ENCODE measurements at places on chromosomes 4 and X. TPM values are rescaled to one million over a fixed set of nuclear protein-coding genes. Genes with fewer than 3 reads are reported as not detected.

GRCh38 chr4:12770351-12770750 is 713.8 kb downstream of the RAB28 start:
- no peak for DNase-seq

DNA sequence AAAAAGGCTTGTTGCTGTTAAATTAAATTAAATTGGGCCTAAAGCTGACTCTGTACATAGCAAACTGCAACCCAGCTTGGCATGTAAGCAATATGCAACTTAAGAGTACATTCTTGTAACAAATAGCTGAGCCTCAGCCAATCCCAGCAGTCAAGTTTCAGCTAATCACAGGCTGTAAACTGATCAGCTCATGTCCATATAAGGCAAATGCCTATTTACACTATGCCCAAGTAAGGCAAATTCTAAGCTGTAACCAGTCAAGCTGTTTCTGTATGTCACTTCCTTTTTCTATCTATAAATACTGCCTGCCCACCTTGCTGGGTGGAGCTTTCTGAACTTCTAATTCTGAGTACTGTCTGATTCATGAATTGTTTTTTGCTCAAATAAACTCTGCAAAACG is 429.1 kb upstream of the FTHL17 start:
- DNase-seq: no peak

Gene UGT2B15
- total RNA-seq: not detected

DNA sequence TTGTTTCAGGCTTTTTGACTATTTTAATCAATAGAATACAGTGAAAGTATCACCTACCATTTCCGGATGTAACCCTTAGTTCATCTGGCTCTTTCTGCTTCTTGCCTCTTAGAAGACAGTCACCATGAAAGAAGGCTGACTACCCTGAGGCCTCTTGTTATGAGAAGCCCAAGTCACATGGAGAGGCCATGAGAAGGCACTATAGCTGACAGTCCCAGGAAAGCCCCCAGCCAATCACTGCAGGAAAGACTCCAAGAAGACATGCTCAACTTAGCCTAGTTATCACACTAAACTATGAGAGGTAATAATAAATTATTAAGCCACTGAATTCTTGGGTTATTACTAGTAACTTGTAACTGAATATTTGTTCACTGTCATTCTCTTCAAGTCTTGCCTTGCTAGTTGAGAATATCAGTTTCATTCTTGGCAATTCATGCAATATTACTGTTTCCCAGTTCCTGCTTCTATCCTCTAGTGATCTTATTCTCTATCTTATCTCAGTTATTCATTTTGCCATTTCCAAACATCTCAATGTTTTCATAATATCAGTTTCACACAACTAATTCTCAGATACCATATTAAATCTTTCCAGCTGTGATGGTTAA is 57.1 kb upstream of the GUCY1A1 start:
- no peak for DNase-seq

DNA sequence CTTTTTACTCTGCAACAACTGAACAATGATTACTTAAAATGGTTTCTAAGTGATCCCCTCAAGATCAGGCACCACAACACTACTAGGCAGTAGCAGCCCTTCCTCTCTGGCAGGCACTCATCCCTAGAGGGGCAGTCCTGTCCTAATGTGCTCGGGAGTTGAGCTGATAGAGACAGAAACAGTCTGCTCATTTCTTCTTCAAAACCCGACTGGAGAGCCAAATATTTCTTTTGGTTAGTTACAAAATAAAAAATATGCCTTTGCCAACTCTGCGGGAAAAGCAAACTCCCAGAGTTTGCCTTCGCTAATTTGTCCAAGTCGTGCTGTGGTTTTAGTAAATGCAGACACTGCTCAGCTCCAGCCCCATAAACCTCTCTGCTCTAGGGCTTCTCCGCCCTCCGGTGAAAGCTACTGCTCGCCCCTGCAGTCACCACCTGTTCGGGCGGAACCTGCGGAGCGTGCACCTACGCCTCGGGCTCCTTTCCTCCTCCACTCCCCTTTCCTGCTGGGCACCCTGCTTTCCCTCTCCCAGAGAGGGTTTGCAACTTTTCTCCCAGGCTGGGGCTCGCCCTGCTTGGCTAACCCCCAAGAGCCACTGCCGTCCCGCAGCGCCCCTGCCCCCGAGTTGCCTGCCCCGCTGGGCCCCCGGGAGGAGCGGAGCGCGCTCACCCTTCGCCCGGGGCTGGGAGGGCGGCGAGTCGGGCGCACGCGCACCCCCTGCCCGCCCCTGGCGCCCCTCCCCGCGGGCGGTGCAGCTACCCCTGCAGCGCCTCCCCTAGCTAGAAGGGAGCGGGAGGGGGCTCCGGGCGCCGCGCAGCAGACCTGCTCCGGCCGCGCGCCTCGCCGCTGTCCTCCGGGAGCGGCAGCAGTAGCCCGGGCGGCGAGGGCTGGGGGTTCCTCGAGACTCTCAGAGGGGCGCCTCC is at the start of gene NPNT:
TSS of gene NPNT (plus strand) at position 812 of the 923 bp plus-strand sequence. CDS start 182 bp downstream, outside the sequence.
- peak; percentile 45 for DNase-seq

- no peak for DNase-seq
Observed at GRCh38 chr4:105343146-105343931, 130.5 kb downstream of the PPA2 start.

GRCh38 chrX:141405853-141406492 is 163.7 kb upstream of the SPANXC start:
- DNase-seq: no peak

DNA sequence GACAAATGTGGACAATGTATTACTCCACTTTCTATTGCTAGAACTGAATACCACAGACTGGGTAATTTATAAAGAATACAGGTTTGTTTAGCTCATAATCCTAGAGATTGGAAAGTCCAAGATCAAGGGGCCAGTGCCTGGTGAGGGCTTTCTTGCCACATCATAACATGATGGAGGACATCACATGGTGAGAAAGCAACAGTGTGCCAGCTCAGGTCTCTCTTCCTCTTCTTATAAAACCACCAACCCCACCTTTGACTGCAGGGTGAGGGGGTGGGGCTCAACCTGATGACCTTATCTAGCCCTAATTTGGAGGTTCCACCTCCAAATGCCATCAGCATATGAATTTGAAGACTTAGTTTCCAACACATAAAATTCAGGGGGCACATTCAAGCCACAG is 105.7 kb upstream of the CXorf66 start:
- DNase-seq: no peak

DNA sequence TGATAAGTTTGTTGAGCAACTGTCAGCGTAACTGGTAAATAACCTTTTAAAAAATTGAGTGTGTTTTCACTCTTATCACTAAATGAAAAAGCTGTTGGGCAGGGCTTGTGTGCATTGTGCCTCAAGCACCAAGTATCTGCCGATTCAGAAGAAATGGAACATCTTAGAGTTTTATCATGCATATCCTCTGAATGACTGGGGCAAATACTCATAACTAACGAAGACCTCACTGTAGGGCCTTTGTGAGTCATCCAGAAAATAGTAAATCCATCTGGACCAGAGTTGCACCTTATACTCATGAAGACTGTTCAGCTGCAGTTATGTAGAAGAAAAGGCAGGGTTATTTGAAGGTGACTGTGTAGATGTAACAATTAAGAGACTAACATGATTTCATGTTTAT is 222.1 kb downstream of the CAMK2D start:
- no peak for DNase-seq

- no peak for DNase-seq
Observed at GRCh38 chr4:1843852-1844251, 12.1 kb downstream of the LETM1 start.

- no peak for DNase-seq
Observed at GRCh38 chrX:20637351-20637750, 370.6 kb upstream of the RPS6KA3 start.

Gene GASK1B
- 7.5 TPM for total RNA-seq

Gene TEX13B
- not detected for total RNA-seq

DNA sequence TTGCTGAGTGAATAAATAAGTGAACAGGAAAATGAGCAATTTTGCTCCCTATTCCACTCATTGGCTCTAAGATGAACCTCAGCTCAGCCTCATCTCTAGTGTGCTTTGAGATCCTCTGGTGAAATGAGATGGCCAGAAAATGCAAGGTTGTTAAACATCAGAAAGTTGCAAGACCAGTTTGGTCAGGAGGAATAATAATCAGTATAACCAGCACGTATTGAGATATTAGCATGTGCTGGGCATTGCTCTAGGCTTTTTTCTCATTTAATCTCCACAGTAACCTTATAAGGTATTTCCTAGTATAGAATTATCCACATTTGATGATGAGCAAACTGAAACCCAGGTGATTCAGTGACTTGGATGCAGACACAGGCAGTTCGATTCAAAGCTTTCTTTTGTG is 110.5 kb upstream of the PAK3 start:
- DNase-seq: no peak

DNA sequence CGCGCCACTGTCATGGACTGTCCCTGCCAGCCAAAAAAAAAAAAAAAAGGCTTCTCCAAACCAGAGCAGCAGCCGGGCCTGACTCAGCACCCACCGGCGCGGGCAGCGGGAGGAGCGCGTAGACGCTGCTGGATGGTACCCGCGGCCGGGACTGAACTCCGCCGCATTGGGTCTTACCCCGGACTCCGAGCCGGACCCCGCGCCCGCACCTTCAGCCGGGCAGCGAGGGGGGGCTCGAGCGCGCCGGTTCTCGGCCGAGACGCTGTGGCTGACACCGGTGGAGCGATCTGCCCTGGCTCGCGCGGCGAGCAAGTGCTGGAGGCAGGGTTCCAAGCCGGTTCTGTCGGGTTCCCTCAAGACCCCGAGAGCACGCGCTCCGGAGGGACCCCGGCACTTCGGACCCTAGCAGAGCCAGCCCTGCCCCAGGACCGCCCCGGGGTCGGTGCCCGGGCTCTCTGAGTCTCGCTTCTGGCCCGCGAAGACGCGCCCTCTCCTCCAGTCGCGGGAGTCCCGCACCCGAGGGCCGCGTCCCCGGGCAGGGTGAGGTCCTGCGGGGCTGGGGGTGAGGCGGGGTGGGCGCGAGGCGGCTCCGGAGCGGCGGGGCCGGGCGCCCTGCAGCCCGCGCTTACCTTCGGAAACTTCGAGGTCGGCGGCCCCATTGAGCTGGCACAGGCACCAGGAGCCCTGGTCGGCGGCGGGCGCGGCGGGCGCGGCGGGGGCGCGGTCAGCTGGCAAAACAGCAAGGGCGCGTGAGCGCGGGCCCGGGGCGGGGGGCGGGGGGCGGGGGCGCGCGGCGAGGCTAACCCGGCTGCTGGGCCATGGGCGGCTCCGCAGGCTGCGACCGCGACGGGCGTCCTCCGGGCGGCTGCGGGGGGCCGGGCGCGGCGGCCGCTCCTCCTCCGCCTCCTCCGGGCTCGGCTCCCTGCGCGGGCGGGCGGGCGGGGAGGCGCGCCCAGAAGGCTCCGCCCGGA is 11.8 kb upstream of the MAN2B2 start:
- DNase-seq: no peak

- DNase-seq: no peak
Observed at GRCh38 chr4:121150486-121150885, 13.6 kb downstream of the TNIP3 start.

DNA sequence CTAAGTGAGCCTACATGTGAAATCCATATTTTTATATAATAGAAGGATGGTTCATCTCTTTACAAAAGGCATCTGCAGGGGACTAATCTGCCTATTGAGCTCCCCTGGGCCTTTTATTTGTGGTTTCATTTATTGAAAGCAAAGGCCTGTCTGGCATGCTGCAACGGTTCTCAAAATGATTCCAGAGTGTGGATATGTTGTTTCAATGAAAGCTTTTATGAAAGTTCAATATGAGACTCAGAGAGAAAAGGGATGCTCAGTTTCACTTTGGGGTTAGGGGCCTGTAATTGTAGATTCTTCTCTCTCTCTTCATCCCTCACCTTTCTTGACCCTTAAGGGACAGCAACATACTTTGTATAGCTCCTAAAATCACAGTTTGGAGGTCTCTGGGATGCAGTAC is 204.2 kb upstream of the CASK start:
- DNase-seq: no peak

GRCh38 chrX:41721590-41721989 is 2.4 kb upstream of the GPR82 start:
- DNase-seq: no peak

Gene CTAG2
- not detected for total RNA-seq

Gene TMPRSS11D
- total RNA-seq: not detected

Gene FREM3
- total RNA-seq: not detected

Gene CSAG2
- not detected for total RNA-seq

All from psoas muscle (tissue), 8 donors.